ENCODE measurements at places on chromosomes 3 and 15.

GRCh38 chr3:33278163-33278562 lies 921 bp downstream of the FBXL2 start:
- no peak for DNase-seq

DNA sequence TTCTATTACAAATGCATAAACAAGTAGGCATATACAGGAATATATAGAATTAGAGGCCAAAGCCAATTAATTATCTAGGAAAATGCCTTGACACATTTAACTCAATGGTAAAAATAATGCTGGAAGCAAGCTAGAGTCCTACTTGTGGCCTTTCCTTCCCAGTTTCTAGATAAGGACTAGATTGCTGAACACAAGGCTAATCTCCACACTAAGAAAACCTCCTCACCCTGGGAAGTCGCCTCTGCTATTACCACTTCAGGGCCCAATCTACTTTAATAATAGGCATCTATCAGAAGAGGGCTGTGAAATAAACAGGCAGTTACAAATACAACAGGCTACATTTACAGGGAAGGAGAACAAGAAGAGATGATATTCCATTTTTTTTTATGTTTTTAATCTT lies 80.5 kb upstream of the PRICKLE2 start:
- no peak for DNase-seq

GRCh38 chr15:22950256-22950990 lies 29.7 kb downstream of the CYFIP1 start:
- DNase-seq: no peak

DNA sequence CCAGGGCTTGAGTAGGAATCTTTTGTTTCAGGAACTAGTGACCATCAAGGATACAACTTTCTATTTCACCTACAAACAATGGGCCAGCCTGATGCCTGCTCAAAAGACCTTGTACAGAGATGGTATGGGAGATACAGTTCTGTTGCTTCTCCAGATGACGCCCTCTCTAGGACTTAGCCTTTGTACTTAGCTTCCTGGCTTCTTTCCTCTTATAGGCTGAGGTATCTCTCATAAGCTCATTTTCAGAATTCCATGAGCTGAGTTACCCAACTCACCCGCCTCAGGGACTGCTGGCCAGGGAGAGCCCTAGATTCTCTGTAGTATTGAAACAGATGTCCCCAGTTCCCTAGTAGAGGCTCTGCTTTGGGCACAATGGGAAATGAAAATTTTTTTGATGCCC lies 8.6 kb upstream of the ZNF620 start:
- no peak for DNase-seq

GRCh38 chr3:128573707-128574162 lies 76.9 kb downstream of the RPN1 start:
- DNase-seq: no peak

- DNase-seq: no peak
Observed at GRCh38 chr3:184590795-184591194, 29.2 kb downstream of the EPHB3 start.

DNA sequence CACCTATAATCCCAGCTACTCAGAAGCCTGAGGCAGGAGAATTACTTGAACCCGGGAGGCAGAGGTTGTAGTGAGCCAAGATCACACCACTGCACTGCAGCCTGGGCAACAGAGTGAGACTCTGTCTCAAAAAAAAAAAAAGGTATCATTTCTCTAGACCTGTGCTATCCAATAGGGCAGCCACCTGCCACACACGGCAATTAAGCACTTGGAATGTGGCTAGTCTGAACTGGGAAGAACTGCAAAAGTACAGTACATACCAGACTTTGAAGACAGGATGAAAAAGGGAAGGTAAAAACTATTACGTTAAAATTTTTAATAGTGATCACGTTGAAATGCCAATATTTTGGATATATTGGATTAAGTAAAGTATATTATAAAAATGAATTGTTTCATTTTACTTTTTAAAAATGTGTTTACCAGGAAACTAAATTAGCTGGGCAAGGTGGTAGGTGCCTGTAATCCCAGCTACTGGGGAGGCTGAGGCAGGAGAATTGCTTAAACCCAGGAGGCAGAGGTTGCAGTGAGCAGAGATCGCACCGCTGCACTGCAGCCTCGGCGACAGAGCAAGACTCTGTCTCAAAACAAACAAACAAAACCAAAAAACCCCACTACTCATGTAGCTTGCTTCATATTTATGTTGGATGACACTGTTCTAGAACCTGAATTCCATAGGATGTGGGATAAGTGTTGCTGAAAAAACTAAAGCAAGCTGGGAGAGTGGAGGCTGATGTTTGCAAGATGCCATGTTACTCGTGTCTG lies 2.3 kb downstream of the CYP8B1 start:
- DNase-seq: no peak

DNA sequence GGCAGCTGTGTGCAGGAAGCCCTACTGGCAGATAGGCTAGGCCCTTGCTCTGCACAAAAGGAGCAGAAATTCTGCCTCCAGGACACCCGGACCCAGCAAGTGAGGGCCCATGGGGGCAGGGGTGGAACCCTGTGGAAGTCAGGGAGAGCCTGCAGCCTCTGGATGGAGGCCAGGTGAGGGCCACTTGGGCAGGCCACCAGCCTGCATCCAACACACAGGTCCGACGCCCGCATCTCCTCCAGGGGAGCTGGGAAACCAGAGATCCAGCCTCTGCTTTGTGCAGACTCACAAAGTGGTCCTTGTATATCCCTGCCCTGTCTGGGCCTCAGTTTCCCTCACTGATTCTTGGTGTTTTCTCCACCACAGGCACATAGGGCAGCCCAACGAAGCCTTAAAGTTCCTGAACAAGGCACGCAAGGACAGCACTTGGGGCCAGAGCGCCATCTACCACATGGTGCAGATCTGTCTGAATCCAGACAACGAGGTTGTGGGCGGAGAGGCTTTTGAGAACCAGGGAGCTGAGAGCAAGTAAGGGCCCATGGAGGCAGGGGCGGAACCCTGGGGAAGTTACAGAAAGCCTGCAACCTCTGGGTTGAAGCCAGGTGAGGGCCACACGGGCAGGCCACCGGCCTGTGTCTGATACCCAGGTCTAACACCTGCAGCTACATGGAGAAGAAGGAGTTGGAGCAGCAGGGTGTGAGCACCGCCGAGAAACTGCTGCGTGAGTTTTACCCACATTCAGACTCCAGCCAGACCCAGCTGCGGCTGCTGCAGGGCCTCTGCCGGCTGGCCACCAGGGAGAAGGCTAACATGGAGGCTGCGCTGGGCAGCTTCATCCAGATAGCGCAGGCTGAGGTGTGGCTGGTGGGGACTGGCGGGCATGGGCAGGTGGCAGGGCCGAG lies 16.6 kb downstream of the CSRNP1 start:
- DNase-seq: no peak

- DNase-seq: no peak
Observed at GRCh38 chr3:60758831-60759230, 492.4 kb downstream of the FHIT start.

DNA sequence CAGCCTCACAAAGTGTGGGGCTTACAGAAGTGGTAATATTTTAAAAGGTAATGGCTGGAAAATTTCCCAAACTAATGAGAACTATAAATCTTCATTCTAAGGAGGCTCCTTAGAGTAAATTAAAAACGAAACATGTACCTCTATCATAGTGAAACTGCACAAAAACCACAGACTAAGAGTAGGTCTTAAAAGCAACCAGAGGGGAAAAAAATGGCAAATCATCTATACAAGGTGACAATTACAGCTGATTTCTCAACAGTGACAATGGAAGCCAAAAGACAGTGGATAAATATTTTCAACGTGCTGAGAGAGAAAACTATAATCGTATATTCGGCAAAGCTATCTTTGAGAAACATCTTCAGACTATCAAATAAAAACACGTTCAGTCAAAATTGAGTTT lies 20.6 kb downstream of the HEG1 start:
- no peak for DNase-seq

DNA sequence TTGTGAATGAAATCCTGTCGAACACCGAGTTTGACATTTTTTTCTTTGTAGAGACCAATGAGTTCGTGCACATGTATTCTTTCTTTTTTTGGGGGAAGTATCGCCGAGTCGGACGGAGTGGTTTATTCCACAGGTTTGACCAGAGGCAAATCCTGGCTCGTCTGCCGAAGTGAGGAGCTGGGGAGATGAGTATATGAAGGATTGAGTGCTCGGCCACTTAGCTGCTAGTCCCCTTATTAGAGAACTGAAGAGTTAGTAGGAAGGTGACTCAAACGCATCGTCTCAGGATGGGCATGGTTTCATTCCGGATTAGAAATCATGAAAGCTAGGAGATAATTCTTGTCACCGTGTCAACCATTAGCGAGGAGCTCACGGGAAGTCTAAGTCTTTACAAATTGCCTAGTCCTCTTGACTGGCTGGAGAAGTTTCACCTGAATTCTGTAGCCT lies 154.7 kb upstream of the GOLIM4 start:
- no peak for DNase-seq

- DNase-seq: no peak
Observed at GRCh38 chr3:8070011-8070410, 431.6 kb upstream of the LMCD1 start.
